Panc1 (cell line): ENCODE measurements at places on chromosomes 12 and 14. TPM values are rescaled to one million over a fixed set of nuclear protein-coding genes. Genes with fewer than 3 reads are reported as not detected.

GPR84 gene
- not detected for total RNA-seq

CCDC38 gene
- total RNA-seq, result not detected

SLCO1B1 gene
- total RNA-seq, result not detected

KRT4 gene
- 0.15 TPM for total RNA-seq

SLC35F4 gene
- not detected for total RNA-seq

CTDSP2 gene
- total RNA-seq, result 120 TPM

LTBP2 gene
- 69.8 TPM for total RNA-seq

CLEC14A gene
- 0.10 TPM for total RNA-seq

C12orf57 gene
- 126 TPM for total RNA-seq

RASAL1 gene
- 0.28 TPM for total RNA-seq

FICD gene
- 10.1 TPM for total RNA-seq

DNA sequence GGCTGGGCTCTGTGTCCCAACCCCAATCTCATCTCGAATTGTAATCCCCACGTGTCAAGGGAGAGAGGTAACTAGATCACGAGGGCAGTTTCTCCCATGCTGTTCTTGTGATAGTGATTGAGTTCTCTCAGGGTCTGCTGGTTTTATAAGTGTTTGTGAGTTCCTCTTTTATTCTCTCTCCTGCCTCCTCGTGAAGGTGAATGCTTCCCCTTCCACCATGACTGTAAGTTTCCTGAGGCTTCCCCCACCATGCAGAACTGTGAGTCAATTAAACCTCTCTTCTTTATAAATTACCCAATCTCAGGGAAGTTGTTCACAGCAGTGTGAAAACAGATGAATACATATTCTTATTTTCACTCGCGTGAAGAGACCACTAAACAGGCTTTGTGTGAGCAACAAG, 148.2 kb downstream of the TMEM30B start:
- H3K4me3 ChIP-seq, result no peak overlapping the region
- H3K4me1 ChIP-seq, result no peaks in the 10 kb centered on the region
- no peak overlapping the region for H3K27ac ChIP-seq

GRCh38 chr12:28079539-28079938, 107.0 kb upstream of the PTHLH start:
- no peak for DNase-seq
- H3K27me3 ChIP-seq, result no peaks in the 10 kb centered on the region
- no peak overlapping the region for H3K27ac ChIP-seq
- H3K4me1 ChIP-seq, result no peaks in the 10 kb centered on the region
- no peak overlapping the region for H3K4me3 ChIP-seq

- H3K4me1 ChIP-seq, result peaks cover 5% of the 10 kb centered on the region
- no peak overlapping the region for H3K27ac ChIP-seq
- no peaks in the 10 kb centered on the region for H3K27me3 ChIP-seq
- no peaks in the 10 kb centered on the region for H3K36me3 ChIP-seq
- H3K4me3 ChIP-seq, result no peak overlapping the region
Measured at GRCh38 chr12:120093336-120093591, 23.3 kb downstream of the RAB35 start.

GRCh38 chr14:87179936-87180335, 813.0 kb downstream of the GALC start:
- no peaks in the 10 kb centered on the region for H3K27me3 ChIP-seq
- no peak overlapping the region for H3K27ac ChIP-seq
- H3K4me3 ChIP-seq, result no peak overlapping the region
- DNase-seq, result no peak
- H3K36me3 ChIP-seq, result no peaks in the 10 kb centered on the region

- H3K4me3 ChIP-seq, result no peak overlapping the region
- no peaks in the 10 kb centered on the region for H3K27me3 ChIP-seq
- no peaks in the 10 kb centered on the region; the same call in 1 of the 2 replicates for H3K4me1 ChIP-seq
- DNase-seq, result no peak
- H3K36me3 ChIP-seq, result no peaks in the 10 kb centered on the region
Measured at GRCh38 chr14:55425091-55425490, 13.5 kb upstream of the ATG14 start.

DNA sequence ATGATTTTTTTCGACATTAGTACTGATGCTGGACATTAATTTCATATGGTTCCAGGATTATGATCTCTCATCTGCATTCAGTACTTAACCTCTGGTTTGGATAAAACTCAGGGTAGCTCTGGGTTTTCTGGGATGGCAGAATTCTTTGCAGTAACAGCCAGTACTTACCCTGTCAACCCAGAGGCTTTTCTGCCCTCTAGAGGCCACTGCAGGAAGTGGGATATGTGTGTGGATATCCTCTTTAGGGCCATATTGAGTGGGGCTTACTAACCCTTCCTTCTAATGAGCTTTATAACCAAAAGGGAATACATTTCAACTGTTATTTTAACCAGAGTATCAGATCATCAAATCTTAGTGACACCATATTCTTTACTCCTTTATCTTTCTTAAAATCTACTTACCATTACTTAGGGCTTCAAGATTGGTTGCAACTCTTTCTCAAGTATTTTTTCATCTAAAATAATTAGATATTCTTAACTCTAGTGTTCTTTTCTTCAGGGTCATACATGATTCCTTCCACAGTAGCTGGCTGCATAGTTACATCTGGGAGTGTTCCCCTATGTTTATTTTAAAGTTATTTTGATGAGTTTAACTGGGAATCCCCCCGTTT, 488.0 kb upstream of the STXBP6 start:
- no peaks in the 10 kb centered on the region for H3K4me1 ChIP-seq
- H3K27ac ChIP-seq, result no peak overlapping the region
- DNase-seq, result no peak
- H3K4me3 ChIP-seq, result no peak overlapping the region

- no peaks in the 10 kb centered on the region for H3K36me3 ChIP-seq
- no peaks in the 10 kb centered on the region for H3K4me1 ChIP-seq
- no peak overlapping the region for H3K4me3 ChIP-seq
Measured at GRCh38 chr12:128361400-128361995, 94.5 kb downstream of the TMEM132C start.

DNA sequence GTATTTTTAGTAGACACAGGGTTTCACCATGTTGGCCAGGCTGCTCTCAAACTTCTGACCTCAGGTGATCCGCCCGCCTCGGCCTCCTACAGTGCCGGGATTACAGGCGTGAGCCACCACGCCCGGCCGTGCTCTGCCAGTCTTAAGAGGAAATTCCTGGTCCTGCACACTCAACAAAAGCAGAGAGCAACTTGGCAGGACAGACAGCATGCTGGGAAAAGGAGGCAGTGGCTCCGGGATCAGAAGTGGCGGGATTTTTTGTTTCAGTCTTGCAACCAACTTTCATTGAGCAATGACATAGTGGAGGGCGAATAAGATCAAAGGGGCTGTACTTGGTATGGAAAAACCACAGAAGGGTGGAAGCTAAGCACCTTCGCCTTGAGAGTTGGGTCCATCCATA, 2.1 kb downstream of the CKAP4 start:
- no peak for DNase-seq
- no peaks in the 10 kb centered on the region for H3K36me3 ChIP-seq
- peak overlapping the region; percentile 74 for H3K4me3 ChIP-seq
- H3K27me3 ChIP-seq, result no peaks in the 10 kb centered on the region
- peak overlapping the region; percentile 49 for H3K27ac ChIP-seq

DNA sequence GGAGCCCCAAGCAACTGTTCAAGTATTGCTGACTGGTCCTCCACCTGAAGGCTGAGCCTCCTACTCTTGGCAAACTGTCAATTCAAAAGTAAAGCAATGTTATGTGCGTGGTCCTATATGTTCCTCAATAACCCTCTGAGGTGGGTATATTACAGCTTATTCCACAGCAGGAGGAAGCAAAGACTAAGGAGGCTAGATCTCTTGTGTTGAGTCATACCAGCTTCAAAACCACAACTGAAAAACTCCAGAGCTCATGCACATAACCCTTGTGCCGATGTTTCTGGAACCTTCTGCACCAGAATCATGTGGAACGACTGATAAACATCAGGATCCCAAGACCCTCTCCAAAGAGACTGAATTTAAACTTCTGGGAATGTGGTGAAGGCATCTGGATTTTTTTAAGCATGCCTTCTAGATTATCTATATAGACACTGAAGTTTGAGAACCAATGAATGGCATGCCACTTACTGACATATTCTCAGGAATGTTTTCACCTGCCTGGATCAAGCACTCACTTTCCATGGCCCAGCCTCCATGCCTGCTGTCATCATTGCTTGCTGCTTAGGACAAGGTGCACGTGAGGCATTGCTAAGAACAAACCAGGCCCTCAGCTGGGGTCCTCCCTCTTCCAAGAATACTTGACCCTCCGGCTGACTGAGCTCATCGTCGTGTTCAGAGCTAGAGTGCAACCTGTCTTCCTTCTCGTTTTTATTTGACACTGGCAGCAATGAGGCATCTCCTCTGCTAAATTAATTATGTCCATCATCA, 194.7 kb downstream of the BCL11B start:
- H3K27ac ChIP-seq, result no peak overlapping the region
- no peak for DNase-seq
- no peaks in the 10 kb centered on the region for H3K27me3 ChIP-seq

GRCh38 chr14:75460394-75460793, 32.6 kb downstream of the JDP2 start:
- DNase-seq, result no peak
- H3K4me1 ChIP-seq, result no peaks in the 10 kb centered on the region
- no peak overlapping the region for H3K4me3 ChIP-seq
- no peaks in the 10 kb centered on the region for H3K36me3 ChIP-seq

GRCh38 chr14:73731111-73731510, 16.9 kb upstream of the PNMA1 start:
- DNase-seq, result no peak
- no peak overlapping the region for H3K4me3 ChIP-seq
- H3K27me3 ChIP-seq, result no peaks in the 10 kb centered on the region
- peaks cover 11% of the 10 kb centered on the region for H3K36me3 ChIP-seq
- H3K27ac ChIP-seq, result peak overlapping the region; percentile 51; the same call in 1 of the 2 replicates

DNA sequence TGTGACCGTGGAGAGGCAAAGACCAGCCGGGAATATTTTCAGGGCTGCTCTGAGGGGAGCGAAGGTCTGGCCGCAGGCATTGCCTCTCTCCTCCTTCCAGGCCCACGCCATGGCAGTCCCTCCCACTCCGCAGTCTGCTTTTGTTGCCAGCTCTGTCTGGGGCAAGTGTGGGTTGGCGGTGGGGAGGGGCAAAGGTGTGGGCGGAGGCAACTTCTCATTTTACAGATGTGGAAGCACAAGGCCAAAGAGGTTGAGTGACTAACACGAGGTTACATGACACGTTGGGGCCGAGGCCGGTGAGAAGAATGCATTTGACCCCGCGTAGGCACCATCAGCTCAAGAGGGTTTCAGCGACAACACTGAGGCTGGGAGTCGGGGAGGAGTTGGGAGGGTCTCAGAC, 6.1 kb upstream of the FAIM2 start:
- H3K4me1 ChIP-seq, result 0 out of 2 replicates have a peak, but pooled peaks cover 7% of the 10 kb centered on the region
- H3K36me3 ChIP-seq, result no peaks in the 10 kb centered on the region
- H3K4me3 ChIP-seq, result no peak overlapping the region
- H3K27ac ChIP-seq, result no peak overlapping the region
- DNase-seq, result no peak

- peaks cover 3% of the 10 kb centered on the region for H3K27me3 ChIP-seq
- H3K4me3 ChIP-seq, result peak overlapping the region; percentile 78
- peak; percentile 75 for DNase-seq
- no peaks in the 10 kb centered on the region; the same call in 1 of the 2 replicates for H3K36me3 ChIP-seq
Measured at GRCh38 chr12:89709157-89709994, 738 bp upstream of the ATP2B1 start.

DNA sequence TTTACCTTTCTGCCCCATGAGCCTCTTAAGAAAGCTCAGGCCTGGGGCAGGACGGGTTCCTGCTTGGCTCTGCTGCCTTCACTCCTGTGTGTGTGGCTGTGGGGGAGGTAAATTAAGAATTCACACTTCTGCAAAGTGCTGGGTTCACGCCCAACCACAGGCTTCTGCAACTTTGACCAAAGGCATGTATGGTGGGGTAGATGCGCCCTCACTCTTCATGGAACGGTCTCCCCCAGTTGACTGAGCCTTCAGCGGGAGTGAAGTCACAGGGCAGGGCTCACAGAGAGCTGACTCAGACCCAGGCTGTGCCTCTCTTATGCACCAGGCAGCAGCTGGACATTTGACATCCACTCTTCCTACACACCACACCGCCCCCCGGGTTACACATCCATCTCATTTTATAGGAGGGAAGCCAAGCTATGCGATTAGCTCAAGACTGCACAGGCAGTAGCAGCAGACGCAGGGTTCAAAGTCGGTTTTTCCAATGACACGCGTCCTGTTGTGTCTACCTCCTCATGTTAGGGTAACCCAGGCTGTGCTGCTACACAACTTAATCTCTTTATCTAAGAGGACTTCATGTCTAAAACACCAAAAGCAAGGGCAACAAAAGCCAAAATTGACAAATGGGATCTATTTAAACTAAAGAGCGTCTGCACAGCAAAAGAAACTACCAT, 15.4 kb upstream of the BCL11B start:
- no peaks in the 10 kb centered on the region for H3K27me3 ChIP-seq
- DNase-seq, result no peak
- H3K27ac ChIP-seq, result no peak overlapping the region
- H3K36me3 ChIP-seq, result no peaks in the 10 kb centered on the region
- H3K4me1 ChIP-seq, result no peaks in the 10 kb centered on the region

DNA sequence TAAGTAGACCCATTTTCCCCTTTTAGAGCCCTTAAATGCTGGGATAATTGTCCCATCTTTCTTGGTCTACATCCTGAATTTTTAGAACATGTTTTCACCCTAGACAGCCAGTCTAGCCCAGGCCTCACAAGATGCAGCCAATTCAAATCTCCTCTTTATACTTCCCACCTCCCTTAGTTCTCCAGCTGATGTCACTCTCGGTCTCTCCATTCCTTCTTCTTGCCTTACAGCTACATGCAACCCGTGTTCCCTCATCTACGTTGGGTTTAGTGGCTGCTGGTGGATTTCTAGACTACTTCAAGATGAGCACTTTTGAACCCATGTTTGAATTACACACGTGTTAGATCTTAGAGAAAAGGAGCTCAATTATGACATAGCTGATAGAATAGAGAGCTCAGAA, 132.0 kb downstream of the PPM1H start:
- peaks cover 7% of the 10 kb centered on the region for H3K4me1 ChIP-seq
- DNase-seq, result no peak
- no peak overlapping the region for H3K27ac ChIP-seq

- no peaks in the 10 kb centered on the region for H3K27me3 ChIP-seq
- DNase-seq, result no peak
- H3K36me3 ChIP-seq, result no peaks in the 10 kb centered on the region
Measured at GRCh38 chr12:51852404-51853137, 4.1 kb upstream of the FIGNL2 start.

- DNase-seq, result no peak
- no peaks in the 10 kb centered on the region; the same call in 1 of the 2 replicates for H3K4me1 ChIP-seq
- no peak overlapping the region for H3K4me3 ChIP-seq
- no peaks in the 10 kb centered on the region for H3K36me3 ChIP-seq
- no peak overlapping the region for H3K27ac ChIP-seq
- no peaks in the 10 kb centered on the region for H3K27me3 ChIP-seq
Measured at GRCh38 chr12:86727160-86727559, 471.0 kb upstream of the MGAT4C start.

DNA sequence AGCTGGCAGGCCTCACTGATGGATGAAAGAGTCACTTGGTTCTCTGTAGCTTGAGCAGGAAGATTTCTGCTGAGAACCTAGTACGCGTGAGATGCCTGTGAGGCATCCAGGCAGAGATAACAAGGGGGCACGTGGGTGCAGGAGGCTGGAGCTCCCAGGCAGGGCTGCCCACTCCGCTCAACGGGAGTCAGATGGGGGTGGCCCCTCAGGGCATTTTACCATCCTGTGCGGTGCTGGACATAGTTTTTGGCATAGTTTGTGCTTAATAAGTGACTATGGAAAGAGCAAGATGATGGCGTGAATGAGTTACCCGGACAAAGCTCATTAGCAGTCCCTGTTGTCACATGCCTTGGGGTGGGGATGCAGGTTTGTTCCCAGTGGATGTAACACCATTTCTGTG, 182.8 kb downstream of the TSPAN9 start:
- H3K36me3 ChIP-seq, result no peaks in the 10 kb centered on the region
- H3K4me1 ChIP-seq, result no peaks in the 10 kb centered on the region
- DNase-seq, result no peak
- H3K27ac ChIP-seq, result no peak overlapping the region
